Activated CD8-positive, alpha-beta T cell treated with anti-CD3 and anti-CD28 coated beads for 36 hours (primary cell): ENCODE measurements at places on chromosomes 13 and 19. TPM values are rescaled to one million over a fixed set of nuclear protein-coding genes. Genes with fewer than 3 reads are reported as not detected.

DNA sequence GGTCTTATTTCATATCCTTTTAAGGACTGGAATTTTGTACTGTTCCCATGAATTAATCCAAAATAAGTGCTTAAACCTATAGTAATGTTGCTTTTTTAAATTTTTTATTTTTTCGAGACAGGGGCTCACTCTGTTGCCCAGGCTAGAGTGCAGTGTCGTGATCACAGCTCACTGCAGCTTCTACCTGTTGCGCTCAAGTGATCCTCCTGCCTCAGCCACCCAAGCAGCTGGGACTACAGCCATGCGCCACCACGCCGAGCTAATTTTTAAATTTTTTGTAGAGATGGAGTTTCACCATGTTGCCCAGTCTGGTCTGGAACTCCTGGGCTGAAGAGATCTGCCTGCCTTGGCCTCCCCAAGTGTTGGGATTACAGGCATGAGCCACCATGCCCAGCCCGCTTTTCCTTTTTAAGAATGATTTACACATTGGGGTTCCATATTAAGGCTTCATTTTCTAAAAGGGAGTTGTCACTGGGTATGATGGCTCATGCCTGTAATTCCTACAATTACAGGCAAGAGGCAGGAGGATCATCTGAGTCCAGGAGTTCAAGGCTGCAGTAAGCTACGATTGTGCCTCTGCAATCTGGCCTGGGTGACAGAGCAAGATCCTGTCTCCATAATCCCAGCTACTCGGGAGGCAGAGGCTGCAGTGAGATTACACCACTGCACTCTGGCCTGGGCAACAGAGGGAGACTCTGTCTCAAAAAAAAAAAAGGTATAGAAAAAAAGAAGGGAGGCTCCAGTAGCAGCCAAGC, 28.3 kb upstream of the AKT2 start:
- no peak overlapping the region for H3K27ac ChIP-seq
- peaks cover 3% of the 10 kb centered on the region for H3K4me1 ChIP-seq
- DNase-seq, result no peak
- no peaks in the 10 kb centered on the region for H3K27me3 ChIP-seq
- peaks cover 4% of the 10 kb centered on the region for H3K36me3 ChIP-seq

DNA sequence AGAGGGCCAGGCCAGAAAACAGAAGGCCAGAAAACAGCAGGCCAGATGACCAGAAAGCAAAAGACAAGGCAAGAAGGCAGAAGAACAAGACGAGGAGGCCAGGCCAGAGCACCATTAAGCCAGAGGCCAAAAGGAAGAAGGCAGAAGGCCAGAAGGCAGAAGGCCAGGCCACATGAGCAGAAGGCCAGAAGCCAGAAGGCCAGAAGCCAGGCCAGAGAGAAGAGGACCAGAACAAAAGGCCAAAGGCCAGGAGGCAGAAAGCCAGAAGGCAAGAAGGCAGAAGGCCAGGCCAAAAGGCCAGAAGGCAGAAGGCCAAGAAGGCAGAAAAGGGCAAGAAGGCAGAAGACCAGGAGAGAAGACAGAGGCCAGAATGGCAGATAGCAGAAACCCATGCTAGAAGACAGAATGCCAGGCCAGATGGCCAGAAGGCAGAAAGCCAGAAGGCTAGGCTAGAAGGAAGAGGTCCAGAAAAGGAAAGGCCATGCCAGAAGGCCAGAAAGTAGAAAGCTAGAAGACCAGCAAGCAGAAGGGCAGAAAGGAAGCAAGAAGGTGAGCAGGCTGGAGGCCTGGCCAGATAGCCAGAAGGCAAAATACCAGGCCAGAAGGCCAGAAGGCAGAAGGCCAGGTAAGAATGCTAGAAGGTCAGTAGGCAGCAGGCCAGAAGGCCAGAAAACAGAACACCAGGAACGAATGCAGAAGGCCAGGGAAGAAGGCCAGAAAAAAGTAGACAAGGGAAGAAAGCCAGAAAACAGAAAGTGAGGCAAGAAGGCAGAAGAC, 187.6 kb downstream of the TUBA3C start:
- no peaks in the 10 kb centered on the region for H3K36me3 ChIP-seq
- H3K27ac ChIP-seq, result no peak overlapping the region
- no peak overlapping the region for H3K4me3 ChIP-seq
- no peak for DNase-seq
- H3K27me3 ChIP-seq, result no peaks in the 10 kb centered on the region
- H3K4me1 ChIP-seq, result no peaks in the 10 kb centered on the region

DNA sequence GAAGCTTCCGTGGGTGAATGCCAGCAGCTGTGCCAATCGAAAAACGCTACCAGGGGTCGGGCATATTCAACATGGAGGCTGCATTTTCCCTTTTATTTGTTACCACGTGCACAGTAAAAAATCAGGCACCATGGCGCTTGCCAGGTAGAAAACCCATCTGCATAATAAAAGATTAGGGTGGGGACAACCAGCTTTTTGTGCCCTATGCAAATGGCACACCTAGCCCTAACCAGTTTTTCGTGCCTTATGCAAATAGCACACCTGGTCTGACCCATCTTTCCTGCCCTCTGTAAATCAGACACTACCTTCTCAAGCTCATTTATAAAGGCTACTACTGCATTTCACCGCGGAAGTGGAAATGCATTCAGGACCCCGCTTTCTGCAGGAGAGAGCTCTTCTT, 62.1 kb upstream of the FREM2 start:
- H3K4me3 ChIP-seq, result no peak overlapping the region
- no peaks in the 10 kb centered on the region for H3K4me1 ChIP-seq
- H3K27me3 ChIP-seq, result no peaks in the 10 kb centered on the region
- no peaks in the 10 kb centered on the region for H3K36me3 ChIP-seq

GRCh38 chr13:78485803-78486202, 117.5 kb downstream of the POU4F1 start:
- H3K4me3 ChIP-seq, result no peak overlapping the region
- no peak for DNase-seq
- H3K27me3 ChIP-seq, result peaks cover 1% of the 10 kb centered on the region

- H3K4me3 ChIP-seq, result peak overlapping the region; percentile 49
- H3K27ac ChIP-seq, result no peak overlapping the region
- H3K4me1 ChIP-seq, result peaks cover 16% of the 10 kb centered on the region
- peak; percentile 37 for DNase-seq
- peaks cover 4% of the 10 kb centered on the region for H3K27me3 ChIP-seq
Observed at GRCh38 chr19:49132974-49133609, 13.7 kb downstream of the PPFIA3 start.

The UQCR11 gene
- 231 TPM for total RNA-seq

The CBY2 gene
- not detected for total RNA-seq

The ZNF540 gene
- total RNA-seq, result 2.2 TPM

The PSG5 gene
- not detected for total RNA-seq

The OXGR1 gene
- not detected for total RNA-seq

The GPR183 gene
- 8.6 TPM for total RNA-seq
